ELF-1 (cell line): ENCODE measurements at places on chromosomes 7 and 10.

DNA sequence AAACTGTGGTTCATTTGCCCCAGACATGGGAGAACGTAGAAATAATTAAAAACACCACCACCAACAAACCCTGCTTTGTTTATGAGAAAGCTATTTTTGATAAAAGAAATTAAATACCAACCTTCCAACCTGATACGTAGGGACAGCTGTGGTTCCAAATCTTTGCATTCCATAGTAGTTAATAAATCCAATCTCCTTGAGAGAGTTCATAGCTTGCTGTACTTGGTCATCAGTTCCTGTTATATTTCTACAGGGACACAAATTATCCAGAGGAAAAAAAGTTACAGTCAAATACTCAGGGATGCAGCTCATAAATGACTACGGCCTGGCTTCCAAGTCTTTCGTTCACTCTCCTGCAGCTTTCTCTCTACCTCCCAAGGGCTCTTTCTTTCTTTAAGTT, 41.1 kb downstream of the PUS7 start:
- DNase-seq, result no peak

DNA sequence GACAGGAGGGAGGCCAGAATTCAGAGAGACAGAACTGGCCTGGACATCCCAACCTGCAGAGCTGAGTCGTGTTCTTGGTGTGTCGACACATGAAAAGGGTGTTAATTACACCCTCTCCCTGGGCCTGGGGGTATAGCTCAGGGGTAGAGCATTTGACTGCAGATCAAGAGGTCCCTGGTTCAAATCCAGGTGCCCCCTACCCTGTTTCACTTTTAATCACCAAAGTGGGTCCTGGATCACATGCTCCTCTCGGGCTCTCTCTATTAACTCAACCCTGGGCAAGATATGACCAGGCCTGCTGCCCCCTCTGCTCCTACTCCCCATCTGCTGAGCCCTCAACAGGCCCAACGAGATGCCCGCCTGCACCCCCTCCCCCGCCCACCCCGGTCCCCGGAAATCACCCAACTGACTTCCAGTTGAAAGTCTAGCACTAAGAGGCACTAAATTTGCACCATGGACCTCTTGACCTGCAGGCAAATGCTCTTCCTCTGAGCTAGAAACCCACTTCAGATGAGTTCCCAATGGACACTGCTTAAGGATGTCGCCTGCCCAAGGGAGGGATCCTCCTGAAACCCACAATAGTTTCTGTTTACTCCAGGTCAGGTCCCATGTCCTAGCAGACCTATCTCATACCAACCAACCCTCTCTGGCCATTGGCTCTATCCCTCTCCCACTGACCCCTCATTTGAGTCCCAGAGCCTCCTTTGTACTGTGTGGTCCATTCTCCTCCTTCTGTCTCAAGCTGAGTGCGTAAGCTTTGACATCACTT, 137.6 kb downstream of the ZNF467 start:
- peak; percentile 44 for DNase-seq

- no peak for DNase-seq
Observed at GRCh38 chr10:22629852-22630233, 84.5 kb downstream of the PIP4K2A start.

DNA sequence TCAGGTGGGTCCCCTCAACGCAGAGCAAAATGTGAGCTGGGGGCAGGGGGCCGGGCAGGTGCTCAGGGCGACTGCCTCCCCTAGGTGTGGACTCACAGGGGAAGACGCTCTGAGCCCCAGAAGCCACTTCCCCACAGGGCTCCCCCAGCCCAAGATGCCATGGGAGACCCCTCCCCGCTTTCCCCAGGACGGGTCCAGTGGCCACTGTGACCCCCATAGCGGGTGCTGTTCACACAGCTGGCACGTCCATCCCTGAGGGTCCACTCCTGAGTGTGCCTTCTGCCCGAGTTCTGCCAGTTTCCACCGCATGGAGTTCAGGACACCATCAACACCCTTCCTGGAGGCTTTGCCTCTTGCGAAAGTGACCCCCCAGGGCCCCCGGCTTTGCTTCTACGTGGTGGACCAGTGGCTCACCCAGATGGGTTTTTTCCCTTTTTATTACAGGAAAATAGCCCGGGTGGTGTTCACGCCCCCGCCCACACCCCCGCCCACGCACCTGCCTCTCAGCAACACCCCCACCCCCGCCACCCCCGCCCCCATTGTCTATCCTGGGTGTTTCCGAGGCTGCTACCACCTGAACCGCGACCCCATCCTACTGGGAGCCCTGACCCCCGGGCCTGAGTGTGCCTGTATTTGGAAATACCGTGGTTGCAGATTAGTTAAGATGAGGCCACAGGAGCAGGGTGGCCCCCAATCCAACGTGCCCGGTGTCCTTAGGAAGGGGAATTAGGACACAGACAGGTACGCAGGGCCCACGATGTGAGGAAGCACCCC, 32.0 kb downstream of the ADAP1 start:
- DNase-seq, result no peak

DNA sequence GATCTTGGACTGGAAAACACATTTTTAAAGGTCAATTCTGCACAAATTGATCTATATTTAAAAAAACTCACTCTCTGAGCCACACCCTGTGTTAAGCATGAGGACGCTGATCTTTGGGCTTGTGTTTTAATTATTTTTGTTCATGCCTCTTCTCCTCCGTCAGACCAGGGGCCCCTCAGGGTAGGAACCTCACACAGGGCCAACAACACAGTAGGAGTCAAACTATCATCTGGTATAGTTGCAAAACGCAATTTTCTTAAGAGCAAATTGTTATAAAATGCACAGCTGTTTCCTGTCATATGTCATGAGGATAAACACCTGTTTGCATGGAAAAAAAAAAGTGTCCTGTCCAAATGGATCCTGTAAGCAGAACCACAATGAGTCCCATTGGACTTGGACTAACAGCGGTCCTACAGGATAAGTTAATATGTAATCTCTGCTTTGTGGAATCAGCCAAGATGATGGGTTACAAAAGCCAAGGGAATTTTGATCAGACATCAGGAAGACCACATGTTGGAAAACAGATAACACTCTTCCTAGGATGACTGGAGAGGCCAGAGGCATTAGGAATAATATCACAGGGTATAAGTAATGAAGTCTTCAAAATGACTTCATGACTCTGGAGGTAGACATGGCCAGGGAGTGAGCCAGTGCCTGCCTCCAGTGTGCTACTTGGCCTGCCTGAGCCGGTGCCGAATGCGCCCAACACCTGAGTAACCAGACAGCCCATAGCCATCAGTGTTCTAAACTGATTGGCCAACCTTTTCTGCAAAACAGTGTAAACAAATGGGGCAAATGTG, 184.9 kb upstream of the ADCY1 start:
- DNase-seq, result no peak

DNA sequence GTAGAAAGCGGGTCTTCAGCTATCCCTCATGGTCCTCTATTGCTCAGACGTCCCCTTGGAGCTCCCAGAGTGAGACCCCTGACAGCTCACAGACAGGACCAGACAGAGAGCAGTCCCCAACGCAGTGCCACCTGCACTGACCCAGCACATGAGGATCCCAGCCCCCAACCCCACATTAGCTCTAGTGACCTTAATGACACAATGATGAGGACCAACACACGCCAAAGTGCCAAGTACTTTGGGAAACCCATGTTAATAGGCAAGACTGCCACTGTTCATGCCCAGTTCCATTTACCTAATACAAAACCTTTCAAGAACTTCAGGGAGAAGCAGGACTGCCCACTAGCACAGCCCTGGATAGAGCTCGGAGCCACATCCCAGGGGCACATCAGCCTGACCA, 5.7 kb upstream of the GRB10 start:
- DNase-seq, result no peak

DNA sequence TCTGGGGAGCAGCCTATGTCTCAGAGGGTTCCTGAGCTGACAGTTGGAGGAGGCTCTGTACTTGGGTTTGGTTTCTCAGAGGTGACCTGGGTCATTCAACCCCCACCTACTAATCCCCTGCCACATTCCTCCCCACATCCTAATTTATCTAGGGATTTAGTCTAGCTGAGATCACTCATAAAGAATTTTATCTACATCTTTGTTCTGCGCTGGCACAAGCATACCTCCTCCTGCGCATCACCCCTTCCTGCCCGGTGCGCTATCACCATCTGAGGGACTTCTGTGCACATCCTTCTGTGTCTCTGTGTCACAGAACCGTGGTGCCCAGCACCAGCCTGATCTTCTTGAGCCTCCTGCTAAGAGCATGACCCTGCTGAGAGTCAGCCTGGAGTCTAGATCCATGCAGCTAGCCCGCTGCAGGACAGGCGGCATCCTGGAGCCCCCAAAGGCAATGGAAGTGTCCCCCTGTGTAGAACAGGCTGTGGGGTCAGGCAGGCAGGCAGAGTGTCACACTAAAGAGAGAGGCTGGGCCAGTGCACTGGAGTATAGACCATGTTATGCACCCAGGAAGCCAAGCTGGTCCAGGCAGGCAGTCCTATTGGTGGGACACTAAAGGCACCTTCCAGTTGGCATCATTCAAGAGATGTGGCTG, 63.6 kb downstream of the ARHGAP22 start:
- DNase-seq, result no peak

- DNase-seq, result peak; percentile 42
Observed at GRCh38 chr10:74081192-74081803, 69.3 kb downstream of the AP3M1 start.

GRCh38 chr10:24241536-24242040, 32.6 kb downstream of the KIAA1217 start:
- DNase-seq, result no peak

- no peak for DNase-seq
Observed at GRCh38 chr10:17782921-17783665, 26.1 kb upstream of the MRC1 start.

DNA sequence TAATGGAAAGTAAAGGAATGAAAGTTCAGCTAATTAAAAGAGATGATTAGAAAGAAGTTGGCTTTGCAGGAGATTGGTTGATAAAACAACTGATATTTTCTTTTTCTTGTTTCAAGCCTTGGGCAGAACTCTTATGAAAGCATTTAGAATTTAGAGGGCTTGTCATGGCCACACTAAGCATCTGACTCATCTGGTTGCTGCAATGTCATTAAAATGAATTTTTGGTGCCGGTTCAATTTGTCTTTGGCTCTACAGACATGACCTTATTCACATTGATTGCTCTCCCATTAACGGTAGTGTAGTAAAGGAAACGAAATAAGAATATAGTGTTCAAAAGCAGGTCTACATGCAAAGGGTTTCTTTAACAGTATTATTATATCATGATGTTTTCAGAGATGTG, 1012.4 kb upstream of the C7orf33 start:
- no peak for DNase-seq
